ENCODE measurements at places on chromosomes 16 and 17. TPM values are rescaled to one million over a fixed set of nuclear protein-coding genes. Genes with fewer than 3 reads are reported as not detected.

Gene CALB2
- not detected for total RNA-seq

Gene ADORA2B
- total RNA-seq: 0.24 TPM

Gene KREMEN2
- total RNA-seq: not detected

Gene CCL3
- total RNA-seq: 989 TPM

Gene NUPR1
- not detected for total RNA-seq

Gene CCDC40
- 1.00 TPM for total RNA-seq

Gene SLFN14
- not detected for total RNA-seq

Gene TBC1D26
- total RNA-seq: 0.22 TPM

GRCh38 chr16:64841071-64841470 is 280.8 kb downstream of the CDH11 start:
- no peaks in the 10 kb centered on the region for H3K4me1 ChIP-seq
- no peak overlapping the region for H3K4me3 ChIP-seq
- no peak for DNase-seq

DNA sequence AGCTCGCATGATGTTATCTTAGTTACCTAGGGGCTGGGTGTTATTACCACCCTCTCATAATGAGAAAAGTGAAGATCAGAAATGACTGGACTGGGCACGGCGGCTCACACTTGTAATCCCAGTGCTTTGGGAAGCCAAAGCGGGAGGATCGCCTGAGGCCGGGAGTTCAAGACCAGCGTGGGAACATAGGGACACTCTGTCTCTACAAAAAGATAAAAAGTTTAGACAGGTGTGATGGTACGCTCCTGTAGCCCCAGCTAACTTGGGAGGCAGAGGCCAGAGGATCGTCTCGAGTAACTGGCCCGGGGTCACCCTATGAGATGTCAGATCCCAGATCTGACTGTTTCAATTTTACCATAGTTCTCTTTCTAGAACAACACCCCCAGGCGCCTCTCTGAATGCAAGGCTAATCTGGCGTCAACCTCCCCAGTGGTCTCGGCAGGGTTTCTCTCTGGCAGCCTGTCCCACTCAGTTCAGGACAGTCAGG is 1.9 kb upstream of the CCDC102A start:
- H3K36me3 ChIP-seq: no peaks in the 10 kb centered on the region
- H3K4me3 ChIP-seq: peak overlapping the region; percentile 75
- DNase-seq: peak; percentile 72
- H3K27me3 ChIP-seq: no peaks in the 10 kb centered on the region

DNA sequence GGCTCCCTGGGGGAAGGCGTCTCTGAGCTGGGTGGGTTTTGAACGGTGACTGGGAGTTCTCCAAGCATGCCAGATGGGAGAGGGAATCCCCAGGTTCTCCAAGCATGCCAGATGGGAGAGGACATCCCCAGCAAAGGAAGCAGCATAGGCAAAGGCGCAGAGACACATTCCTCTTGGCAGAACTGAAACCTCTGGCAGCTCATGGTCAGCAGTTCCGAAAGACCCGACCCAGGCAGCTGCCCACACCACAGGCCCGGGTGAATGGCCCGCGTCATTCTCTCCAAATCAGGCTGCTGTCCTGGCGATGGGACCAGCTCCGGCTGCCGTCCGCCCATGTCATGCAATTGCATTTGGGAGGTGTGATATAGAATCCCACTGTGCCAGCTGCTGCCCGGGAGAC is 8.0 kb downstream of the ZNF469 start:
- H3K36me3 ChIP-seq: no peaks in the 10 kb centered on the region
- no peaks in the 10 kb centered on the region for H3K4me1 ChIP-seq
- H3K27ac ChIP-seq: no peak overlapping the region
- DNase-seq: no peak

DNA sequence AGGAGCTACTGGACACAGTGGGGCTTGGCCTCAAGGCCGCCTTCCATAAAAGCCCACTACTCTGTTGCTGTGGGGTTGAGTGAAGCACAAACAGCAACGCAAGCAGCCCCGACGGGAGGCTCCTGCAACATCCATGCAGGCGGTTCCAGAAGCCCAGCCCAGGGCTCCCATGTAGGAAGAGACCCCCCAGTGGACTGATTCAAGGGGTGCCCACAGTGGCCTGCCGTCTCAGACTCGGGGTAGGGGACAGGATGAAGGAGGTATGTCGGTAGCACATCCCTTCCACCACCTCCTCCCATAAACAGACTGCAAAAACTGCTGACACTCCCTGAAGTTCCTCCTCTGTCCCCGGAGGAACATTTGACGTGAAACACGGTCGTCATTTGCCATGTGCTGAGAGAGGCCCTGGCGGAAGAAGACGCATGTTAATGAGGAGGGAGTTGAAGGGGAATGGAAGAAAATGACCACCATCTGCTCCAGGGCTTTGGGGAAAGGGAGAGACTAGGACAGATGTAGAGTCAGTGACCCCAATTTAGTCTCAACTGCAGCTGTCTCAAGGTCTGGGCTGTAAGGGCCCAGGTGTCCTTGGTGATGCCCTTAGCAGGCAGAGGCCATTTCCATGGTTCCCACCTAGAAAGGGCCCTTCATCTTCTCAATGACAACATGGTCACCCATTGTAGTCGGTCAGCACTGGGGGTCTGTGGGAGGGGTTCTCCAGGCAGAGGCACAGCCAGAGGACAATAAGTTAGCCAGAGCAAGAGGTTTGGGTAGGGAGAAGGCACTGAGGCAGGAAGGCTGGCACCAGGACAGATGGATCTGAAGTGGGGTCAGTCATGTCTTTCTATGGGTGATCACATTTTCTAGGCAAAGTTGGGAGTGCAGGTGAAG is 200.6 kb downstream of the CPPED1 start:
- H3K4me3 ChIP-seq: no peak overlapping the region
- peaks cover 11% of the 10 kb centered on the region for H3K27me3 ChIP-seq
- H3K36me3 ChIP-seq: peaks cover 1% of the 10 kb centered on the region

DNA sequence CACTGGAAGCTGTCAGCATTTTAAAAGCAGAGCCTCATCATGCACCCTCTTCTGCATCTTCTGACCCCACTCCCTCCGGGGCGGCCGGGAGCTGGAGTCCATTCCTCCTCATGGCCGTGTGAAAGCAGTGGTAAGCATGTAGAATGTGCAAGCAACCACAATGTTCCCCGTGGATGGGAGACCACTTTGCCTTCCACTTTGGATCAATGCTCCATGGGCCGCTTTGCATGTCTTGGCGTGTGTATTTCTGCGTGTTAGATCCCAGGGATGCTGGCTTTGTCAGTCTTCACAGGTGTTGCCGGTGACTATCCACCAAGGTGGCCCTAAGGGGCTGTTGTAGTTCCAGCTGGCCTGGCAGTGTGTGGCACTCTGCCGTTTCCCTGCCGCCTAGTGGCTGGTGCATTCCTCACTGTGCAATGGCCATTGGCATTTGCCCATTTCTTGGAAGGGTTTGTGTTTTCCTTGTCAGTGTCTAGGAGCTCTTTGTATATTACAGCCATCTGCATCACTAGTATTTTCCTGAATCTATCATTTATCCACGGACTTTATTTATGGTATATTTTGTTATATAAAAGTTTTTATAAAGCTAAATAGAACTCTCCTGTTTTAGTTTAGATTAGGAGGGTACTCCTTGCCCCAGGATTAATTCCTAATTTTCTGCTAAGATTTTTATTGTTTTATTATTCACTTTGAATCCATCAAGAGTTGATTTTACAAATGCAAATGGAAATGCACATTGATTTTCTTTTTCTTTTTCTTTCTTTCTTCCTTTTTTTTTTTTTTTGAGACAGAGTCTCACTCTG is 5.8 kb upstream of the ALDH3A1 start:
- H3K36me3 ChIP-seq: no peaks in the 10 kb centered on the region
- no peak for DNase-seq
- peaks cover 9% of the 10 kb centered on the region for H3K27me3 ChIP-seq
- H3K27ac ChIP-seq: no peak overlapping the region

DNA sequence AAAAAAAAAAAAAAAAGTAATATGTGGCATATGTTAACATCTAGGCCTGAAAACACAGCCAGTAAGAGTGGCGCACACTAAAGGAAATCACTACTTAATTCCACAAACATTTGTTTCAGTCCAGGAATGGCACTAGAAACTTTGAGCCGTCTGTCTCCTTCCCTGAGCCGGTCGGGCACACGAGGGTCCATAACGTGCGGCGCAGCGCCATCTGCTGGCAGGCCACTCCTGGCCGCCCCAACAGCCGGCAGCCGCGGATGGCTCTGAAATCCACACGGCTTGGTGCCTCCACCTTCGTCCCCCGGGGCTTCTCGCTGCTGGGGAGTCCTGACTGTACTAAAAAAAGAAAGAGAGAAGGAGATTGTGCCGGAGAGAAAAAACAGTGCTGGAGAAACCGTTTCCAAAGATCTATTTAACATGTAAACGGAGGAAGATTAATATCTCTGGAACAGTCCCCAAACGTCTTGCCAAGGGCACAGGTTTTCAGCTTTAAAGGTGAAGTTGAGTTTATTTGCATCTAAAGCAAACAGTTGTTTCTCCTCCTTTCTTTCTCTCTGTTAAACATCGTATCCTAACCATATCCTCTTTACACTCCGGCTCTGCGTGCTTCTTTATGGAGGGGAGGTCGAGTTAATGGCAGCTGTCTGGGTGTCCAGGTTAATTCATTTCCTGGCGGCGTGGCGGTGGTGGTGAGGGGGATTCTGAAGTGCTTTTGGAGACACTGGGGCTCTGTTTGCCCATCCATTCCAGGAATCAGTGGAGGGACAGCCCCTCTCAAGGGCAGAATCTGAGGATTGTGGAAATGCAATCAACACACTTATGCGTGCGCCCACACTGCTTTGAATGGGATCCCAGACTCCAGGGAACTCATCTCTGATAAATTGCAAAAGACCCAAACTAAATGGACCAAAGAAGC is 611.3 kb upstream of the SALL1 start:
- H3K4me3 ChIP-seq: no peak overlapping the region
- peaks cover 3% of the 10 kb centered on the region for H3K27me3 ChIP-seq
- H3K27ac ChIP-seq: no peak overlapping the region
- no peaks in the 10 kb centered on the region for H3K4me1 ChIP-seq
- H3K36me3 ChIP-seq: no peaks in the 10 kb centered on the region

- no peaks in the 10 kb centered on the region for H3K27me3 ChIP-seq
- no peaks in the 10 kb centered on the region for H3K4me1 ChIP-seq
- H3K4me3 ChIP-seq: no peak overlapping the region
- DNase-seq: no peak
- no peak overlapping the region for H3K27ac ChIP-seq
Measured at GRCh38 chr17:77312786-77313599, 172.2 kb downstream of the SEC14L1 start.

DNA sequence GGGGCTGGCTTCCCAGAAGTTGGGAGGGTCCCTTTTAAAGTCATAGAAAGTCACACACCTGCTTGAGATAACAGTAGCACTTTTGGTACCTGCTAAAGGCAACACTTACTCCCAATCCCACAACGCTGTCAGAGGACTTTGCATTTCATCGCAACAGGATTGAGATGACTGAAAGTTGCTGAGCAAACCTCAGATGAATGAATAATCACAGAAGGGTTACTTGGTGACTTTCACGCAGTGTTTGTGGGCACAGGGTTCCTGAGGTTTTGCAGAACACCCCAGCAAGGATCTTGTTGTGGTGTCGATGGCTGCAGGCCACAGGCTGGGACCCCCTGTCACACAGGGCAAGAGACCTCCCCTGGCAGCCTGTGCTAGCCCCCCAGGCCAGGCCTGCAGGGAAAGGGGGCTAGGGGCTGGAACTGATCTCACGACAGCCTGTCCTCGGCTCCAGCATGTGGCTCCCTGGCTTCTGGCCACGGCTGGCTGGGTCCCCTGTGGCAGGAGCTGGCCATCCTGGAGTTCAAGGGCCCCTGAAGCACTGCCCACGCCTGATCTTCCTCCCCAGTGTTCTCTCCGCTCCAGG is 79.4 kb upstream of the CBX4 start:
- peaks cover 9% of the 10 kb centered on the region for H3K27me3 ChIP-seq
- DNase-seq: no peak
- H3K4me3 ChIP-seq: no peak overlapping the region
- no peak overlapping the region for H3K27ac ChIP-seq
- H3K36me3 ChIP-seq: no peaks in the 10 kb centered on the region

- H3K27ac ChIP-seq: no peak overlapping the region
- no peaks in the 10 kb centered on the region for H3K27me3 ChIP-seq
- no peak overlapping the region for H3K4me3 ChIP-seq
- H3K36me3 ChIP-seq: no peaks in the 10 kb centered on the region
Measured at GRCh38 chr17:20189302-20189701, 180.1 kb downstream of the SPECC1 start.

- peaks cover 46% of the 10 kb centered on the region for H3K4me1 ChIP-seq
- H3K4me3 ChIP-seq: no peak overlapping the region
- no peaks in the 10 kb centered on the region for H3K27me3 ChIP-seq
- no peak overlapping the region for H3K27ac ChIP-seq
Measured at GRCh38 chr17:35189291-35189690, 4.9 kb downstream of the SLC35G3 start.

DNA sequence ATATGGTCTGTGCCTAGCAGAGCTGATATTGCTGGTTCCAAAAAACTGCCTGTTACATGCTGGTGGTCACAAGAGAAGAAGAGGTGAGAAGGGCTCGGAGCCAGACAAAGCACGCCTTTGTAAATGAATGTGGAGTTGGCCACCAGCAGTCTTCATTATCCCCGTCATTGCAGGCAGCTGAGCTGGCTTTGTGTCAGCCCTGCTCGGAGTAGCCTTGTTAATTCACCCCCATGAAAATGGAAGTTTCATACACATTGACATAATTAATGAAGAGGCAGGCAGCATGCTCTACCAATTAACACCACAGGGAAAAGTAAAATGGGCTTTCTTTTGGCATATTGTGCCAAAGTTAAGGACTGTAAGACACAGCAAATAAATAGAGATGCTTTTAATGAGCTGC is 113.7 kb upstream of the RBFOX1 start:
- H3K4me1 ChIP-seq: no peaks in the 10 kb centered on the region
- no peak for DNase-seq
- H3K36me3 ChIP-seq: no peaks in the 10 kb centered on the region
- no peak overlapping the region for H3K27ac ChIP-seq
- no peaks in the 10 kb centered on the region for H3K27me3 ChIP-seq
- no peak overlapping the region for H3K4me3 ChIP-seq

DNA sequence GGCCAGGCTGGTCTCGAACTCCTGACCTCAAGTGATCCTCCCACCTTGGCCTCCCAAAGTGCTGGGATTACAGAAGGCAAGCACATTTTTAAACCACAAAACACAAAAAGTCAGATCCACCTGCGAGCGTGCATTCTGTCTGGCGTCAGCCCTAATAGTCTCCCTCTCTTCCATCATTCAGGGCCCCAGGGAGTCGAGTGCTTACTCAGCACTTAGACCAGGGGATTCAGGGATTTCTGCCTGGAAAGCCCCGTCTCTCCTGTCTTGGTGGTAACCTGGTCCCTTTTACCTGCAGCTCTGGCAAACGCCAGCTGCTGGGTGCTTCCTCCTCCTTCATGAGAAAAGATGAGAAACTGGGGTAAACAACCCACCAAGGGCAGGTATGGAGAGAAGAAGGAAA is 443.1 kb downstream of the SOX9 start:
- H3K27ac ChIP-seq: no peak overlapping the region
- H3K27me3 ChIP-seq: no peaks in the 10 kb centered on the region
- H3K4me3 ChIP-seq: no peak overlapping the region

DNA sequence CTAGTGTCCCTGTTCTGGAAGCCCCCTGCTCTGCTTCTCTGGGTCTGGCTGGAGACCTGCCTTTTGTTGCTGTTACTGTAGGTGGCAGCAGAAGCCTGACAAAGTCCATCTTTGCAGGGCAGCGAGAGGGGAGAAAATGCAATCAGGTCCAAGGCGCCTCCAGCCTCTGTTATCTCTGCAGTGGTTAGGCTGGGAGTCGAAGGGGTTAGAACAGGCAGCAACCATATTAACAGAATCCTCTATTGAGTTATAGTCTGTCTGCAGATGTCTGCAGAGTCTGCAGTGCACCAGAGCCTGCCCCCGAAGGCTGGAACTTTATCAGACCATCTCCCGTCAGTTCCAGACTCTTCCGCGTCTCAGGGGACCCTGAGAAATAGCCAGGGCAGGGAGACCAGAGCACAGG is 404.9 kb upstream of the EEF2KMT start:
- H3K27ac ChIP-seq: no peak overlapping the region
- DNase-seq: no peak
- no peaks in the 10 kb centered on the region for H3K36me3 ChIP-seq
- no peak overlapping the region for H3K4me3 ChIP-seq
- no peaks in the 10 kb centered on the region for H3K4me1 ChIP-seq
- H3K27me3 ChIP-seq: peaks cover 2% of the 10 kb centered on the region
